Stimulated activated CD4-positive, alpha-beta T cell treated with anti-CD3 and anti-CD28 coated beads, Interleukin-12 subunit alpha, Interleukin-12 subunit beta, amount 100 ng/mL, for 4 hours (primary cell): ENCODE measurements at places on chromosomes 11 and 22.

DNA sequence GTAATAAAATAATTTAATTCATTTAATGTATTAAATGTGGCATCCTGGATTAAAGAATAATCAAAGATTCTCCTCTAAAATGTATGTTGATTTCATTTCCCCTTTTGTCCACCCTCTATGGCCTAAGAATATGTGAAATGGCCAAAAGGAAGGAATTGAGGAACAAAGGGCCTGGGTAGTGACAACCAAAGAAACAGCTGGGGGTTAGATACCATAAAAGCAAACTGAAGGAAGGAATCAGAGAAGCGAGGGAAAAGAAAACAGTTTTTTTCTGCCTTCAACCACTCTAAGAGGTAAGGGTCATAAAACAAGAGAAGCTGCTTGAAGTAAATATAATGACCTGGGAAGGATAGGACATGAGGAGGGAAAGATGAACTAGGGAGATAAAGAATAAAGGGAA lies 139.3 kb downstream of the FAM76B start:
- no peak for DNase-seq

DNA sequence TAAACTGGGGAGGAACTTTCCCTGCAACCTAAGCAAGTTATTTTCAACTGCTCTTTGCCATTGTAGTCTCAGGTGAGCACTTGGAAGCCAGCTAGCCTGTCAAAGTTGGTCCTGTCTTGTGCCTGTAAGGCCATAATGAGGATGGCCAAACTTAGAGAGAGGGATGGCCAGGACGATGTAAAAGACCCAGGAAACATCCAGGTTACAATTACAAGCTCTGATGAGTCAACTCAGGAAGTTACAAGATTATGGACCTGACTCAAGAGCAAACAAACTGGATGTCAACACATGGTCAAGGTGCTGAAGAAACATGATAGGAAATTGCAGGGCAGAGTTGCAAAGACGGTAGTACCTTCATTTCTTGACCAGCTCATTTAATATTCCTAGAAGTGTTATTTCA lies 1.6 kb downstream of the GTPBP1 start:
- DNase-seq: no peak

DNA sequence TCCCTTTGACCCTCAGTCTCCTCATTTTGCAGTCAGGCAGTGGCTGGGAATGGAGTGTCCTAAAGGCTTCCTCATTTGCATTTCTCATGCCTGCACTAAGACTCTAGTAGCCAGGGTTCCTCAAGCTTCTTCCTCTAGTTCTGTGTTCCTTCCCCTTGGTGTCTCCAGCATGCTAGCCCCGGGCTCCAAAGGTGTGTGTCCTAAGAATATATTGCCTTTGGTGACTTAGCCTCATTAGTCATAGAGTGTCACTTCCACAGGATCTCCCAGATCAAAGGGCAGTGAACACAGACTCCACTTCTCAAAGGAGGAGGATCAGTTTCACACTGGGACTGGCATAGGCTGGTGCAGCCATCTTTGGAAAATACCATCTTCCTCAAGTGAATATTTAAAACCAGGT lies 21.4 kb upstream of the ACER3 start:
- no peak for DNase-seq

GRCh38 chr22:25420471-25420924 lies 144.0 kb upstream of the GRK3 start:
- DNase-seq: no peak

- no peak for DNase-seq
Measured at GRCh38 chr11:68946416-68947090, 34.2 kb downstream of the MRGPRD start.
